ENCODE measurements at places on chromosomes 5 and 9.

GRCh38 chr5:170313344-170313743 is 15.8 kb upstream of the LCP2 start:
- no peak for DNase-seq

- DNase-seq, result peak; percentile 4
Observed at GRCh38 chr5:81657386-81657785, 93.5 kb downstream of the SSBP2 start.

- DNase-seq, result no peak
Observed at GRCh38 chr5:154485850-154486426, 7.9 kb upstream of the HAND1 start.

- no peak for DNase-seq
Observed at GRCh38 chr9:111069183-111069582, 30.9 kb upstream of the LPAR1 start.

DNA sequence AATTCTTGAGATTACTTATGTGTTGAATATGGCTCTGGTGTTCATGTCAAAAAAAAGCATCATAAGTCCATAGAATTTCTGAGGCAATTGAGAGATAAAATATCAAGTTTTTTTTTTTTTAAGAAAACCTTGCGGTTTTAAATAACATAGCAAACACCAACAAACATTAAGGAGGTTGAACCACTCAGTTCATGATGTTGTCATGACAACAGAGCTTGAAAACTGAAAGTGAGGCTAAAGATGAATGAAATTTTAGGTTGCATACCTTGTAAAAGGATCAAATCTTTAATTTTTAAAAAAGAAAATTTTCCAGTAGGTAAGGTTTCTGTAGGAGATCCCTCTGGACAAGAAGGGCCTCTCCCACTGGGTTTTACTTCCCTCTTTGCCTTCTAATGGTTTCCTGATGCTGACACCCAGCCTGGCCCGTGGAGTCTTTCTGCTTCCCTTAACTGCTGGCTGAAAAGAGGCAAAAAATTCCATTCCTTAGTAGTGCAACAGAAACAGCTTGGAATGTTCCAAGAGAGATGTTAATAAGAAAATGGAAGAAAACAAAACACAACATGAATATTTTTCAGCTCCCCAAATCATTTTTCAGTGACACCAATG is 60.0 kb upstream of the FER start:
- no peak for DNase-seq

DNA sequence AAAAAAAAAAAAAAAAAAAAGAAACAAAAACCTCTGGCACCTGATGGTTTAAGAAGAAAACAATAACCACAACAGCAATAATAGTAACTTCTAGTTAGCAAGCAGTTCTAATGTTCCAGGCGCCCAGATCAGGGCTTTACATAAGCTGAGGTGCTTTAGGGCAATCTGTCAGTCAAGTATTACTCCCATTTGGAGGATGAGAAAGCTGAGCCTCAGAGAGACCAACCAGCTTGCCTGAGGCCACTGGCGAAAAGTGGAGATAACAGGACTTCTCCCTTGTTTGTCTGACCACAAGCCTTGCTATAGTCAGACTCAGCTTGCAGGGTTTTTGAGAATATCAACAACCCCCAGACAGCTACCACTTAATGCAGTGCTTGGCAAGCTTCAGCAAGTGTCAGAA is 83.5 kb upstream of the BOD1 start:
- DNase-seq, result no peak

DNA sequence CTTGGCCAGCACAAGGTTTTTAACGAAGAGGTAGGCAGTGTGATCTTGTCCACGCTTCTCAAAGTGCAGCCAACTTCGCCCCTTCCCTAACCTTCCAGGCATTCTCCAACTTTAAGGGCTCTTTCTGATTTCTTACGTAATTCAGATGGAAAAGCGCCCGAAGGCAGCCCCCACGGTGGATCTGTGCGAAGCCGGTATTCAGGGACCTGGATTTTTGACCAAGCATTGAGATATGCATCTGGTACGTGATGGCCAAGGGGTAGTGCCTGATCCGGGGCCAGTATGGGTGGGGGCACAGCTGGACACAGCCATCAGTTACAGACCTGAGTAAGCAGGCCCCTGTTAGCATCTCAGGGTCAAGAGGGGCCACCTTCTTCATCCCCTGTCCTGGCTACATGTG is 80.0 kb downstream of the AMBP start:
- DNase-seq, result no peak

DNA sequence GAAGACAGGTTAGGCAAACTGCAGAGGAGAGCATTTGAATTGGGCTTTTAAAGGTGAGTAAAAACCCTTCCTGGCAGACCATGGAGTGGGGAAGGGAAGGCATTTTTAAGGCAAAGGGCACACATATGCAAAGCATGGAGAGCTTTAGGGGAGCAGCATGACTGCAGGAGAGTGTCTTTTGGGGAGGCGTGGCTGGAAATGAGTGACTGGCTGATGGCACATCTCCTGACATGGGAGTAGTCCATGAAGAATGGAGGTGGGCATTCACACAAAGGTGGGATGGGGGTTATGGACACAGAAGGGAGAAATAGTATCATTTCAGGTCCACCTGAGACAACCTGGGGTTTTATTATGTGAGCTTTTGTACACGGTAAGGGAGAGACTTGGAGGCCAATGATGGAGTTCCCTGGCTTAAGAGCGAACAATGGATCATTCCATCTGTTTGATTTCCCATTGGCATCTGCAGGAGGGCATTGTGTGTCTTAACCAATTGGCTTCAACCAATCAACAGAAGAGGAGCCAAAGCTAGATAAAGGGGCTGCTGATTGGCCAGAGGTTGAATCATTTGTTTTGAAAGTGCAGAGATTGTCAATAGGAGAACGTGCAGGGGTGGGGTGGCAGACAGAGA is 2.1 kb downstream of the NSG2 start:
- no peak for DNase-seq

DNA sequence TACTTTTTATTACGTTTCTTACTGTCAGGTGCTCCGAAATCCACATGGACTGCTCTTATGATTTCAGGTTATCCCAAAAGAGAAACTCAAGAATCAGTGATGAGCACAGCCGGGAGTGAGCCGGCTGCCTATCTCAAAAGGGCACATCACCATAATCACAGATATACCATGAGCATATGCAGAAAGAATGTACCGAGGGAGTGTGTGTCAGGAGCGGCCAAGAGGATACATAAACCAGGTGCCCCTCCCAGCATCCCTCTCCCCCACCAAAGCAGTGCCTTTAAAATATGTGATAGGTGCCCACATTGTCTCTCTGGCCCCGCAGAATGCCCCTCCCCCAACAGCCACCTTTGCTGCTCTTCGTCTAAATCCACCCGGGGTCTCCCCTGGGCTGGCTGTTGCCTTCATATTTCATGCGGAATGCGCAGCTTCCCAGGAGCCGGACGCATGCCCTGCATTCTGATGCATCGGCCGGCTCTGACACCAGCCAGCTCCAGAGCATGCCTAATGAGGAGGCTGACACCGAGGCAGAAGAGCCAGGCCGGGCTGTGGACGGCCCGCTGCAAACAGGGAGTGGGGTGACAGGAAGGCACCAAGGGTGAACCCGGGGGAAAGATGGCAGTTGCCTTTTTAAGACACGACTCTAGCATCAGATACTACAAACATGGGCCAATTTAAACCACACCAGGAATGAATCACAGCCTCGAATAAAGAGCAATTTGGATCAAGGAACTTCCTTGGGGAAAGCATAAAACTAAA is 652.3 kb downstream of the BNC2 start:
- DNase-seq, result no peak

Data from foreskin fibroblast (primary cell).